ENCODE measurements at places on chromosomes 1 and 21. TPM values are rescaled to one million over a fixed set of nuclear protein-coding genes. Genes with fewer than 3 reads are reported as not detected.

Gene INAVA
- total RNA-seq = not detected

Gene WNT3A
- not detected for total RNA-seq

Gene ST7L
- total RNA-seq = 22.6 TPM

Gene GPR52
- total RNA-seq = 2.4 TPM

Gene LENEP
- total RNA-seq = not detected

Gene GPR25
- not detected for total RNA-seq

Gene AXDND1
- total RNA-seq = 0.12 TPM

Gene NCAM2
- 2.4 TPM for total RNA-seq
